ENCODE measurements at places on chromosomes 7 and 10.

DNA sequence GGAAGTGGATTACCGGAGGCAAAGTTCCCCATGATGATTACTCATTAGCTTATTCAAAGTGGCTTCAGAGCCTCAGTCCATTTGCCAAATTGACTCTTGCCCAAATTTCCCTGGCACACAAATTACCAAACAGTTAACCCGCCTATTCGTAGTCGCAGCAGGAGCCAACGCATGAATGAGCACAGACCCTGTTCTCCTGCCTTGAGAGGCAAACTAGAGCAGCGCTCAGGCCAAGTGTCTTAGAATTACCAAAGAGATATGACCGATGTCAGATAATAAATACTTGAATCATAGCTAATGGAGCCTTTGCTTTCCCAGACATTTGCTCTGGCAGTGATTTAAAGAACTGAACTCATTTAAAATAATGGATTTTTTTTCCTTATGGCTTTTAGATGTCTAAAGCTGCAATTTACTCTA is 64.9 kb downstream of the CTTNBP2 start:
- DNase-seq, result no peak

- DNase-seq, result no peak
Measured at GRCh38 chr10:86165666-86166065, 200.9 kb downstream of the GRID1 start.

- DNase-seq, result peak; percentile 73
Measured at GRCh38 chr7:65827366-65827765, 45.5 kb upstream of the VKORC1L1 start.

GRCh38 chr7:23020742-23021401 is 6.9 kb upstream of the HYCC1 start:
- DNase-seq, result peak; percentile 97

GRCh38 chr7:138115047-138115446 is 38.8 kb downstream of the AKR1D1 start:
- DNase-seq, result no peak

DNA sequence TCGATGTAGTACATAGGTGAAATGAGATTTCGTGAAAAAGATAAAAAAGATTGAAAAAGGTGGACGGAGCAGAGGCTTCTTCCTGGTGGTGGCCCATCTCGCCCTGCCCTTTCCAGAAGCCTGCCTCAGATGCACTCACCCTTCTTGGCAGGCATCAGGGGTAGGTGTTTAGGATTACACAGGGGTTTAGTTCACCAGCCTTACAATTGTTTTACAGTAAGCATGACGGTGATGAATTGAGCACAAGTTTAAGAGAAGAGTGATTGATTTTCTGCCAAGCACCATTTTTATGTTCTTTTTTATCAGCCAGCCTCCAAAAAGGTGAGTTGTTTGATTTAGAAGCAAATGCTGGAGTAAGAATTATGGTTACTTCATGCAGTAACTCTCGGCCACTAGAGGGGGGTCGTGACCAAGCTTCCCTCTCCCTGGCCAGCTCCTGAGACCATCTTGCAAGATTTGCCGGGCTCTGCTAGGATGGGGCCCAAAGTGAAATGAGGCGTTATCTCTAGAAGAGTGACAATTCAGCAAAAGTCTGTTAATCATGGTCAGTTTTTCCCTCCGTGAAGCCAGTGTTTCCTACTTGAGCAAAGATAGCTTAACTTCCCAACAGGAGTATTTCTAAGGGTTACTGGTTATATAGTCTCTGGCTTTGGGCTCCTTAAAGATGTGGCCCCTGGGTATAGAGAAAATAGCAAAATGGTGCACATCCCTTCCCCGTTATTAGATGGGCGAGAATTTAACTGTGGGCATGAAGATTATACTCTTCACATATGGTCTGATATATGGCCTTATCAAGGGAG is 228.8 kb downstream of the BMPER start:
- DNase-seq, result peak; percentile 81

GRCh38 chr7:68861171-68861570 is 737.1 kb upstream of the AUTS2 start:
- DNase-seq, result no peak

DNA sequence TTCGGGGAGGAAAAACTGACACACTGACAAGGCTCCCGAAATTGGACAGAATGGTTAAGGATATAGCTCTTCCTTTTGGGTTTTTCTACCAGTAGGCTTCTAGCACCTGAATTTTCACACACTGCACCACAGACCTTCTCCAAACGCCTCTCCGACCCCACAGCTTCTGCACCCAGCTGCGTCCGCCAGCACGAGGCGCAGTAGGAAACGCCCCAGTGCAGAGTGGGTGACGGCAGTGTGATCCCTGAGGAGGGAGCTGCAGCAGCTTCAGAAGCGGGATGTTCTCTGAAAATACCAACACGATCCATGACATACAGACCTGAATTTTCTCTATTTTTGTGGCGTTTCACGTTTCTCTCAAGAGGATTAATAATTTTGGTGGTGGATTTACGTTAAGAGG is 25.9 kb downstream of the HSPB1 start:
- no peak for DNase-seq

DNA sequence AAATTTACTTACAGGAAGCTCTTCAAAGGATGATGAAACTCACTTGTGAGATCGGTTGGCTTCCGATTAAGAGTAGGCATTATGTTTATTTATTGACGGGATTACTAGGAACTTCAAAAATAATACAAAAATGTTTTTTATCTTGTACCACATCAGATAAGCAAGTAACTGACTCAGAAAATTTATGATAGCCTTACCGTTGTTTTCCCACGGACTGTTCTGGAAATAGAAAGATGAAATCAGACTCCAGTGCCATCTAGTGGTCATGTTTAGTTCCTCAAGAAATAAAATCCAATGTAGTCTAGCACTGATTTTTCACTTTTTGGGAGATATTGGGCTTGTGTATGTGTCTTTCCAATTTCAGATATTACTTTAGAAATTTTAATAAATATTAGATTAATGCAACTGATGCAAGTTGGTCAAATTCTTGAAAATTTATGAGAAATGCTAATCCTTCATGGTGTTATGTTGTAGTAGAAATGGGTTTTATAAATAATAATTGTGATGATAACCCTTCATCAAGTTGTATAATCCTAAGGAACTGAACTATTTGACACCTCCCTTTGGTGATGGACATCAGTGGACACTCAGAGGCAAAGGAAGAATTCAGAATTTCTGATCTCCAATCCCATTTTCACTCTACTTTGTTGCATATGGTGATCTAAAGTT is 168.8 kb downstream of the TMEM26 start:
- peak; percentile 79 for DNase-seq

DNA sequence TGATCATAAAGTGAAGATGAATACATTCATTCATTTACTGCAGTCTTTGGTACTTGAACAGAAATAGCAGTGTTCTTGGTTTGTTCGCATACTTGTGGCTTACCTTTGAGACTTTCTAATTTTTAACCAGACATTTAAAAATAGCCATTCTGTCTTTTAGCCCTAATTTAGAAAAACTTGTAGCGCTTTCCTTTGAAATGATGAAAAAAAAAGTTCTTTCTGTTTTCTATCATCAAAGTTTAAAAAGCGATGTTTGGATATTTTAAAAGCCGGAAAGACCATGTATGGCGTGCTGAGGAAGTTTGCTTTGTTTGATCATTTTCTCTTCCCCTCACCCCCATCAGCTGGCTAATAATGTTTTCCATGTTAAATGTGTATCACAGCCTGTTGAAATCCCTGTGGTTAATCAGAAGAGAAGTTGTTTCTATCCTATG is 116.3 kb downstream of the CUX1 start:
- no peak for DNase-seq

DNA sequence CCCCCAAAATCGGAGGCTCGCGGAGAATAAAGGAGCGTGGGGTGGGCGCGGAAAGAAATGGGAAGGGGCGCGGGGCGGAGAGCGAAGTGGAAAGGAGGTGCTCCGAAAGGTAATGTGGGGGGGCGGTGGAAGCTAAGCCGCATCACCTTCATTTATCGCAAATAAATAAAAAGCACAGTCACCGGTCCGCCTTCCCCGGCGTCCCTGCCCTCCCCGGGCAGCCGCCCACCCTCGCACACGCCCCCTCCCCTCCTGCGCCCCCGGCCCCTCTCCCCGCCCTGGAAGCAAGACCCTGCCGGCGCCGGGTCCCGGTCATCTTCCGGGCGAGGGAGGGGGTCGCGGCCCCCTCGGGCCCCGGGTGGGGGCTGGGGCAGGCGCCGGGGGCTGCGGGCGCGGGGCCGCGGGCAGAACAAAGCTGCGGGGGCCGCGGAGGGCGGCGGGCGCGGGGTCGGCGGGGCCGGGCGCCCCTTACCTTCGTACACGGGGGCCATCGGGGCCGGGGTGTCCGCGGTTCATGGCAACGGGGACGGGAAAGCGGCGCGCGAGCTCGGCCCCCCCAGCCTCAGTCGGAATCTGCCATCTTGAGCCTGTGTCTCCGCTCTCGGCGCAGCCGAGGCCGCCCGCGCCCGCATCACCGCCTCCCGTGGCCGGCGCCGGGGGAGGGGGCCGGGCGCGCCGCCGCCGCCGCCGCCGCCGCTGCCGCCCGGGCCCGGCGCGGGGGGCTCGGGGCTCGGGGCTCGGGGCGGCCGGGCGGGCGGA is 486 bp downstream of the HIPK2 start:
- peak; percentile 41 for DNase-seq

GRCh38 chr10:48238826-48239520 is 35.5 kb downstream of the FRMPD2 start:
- no peak for DNase-seq

DNA sequence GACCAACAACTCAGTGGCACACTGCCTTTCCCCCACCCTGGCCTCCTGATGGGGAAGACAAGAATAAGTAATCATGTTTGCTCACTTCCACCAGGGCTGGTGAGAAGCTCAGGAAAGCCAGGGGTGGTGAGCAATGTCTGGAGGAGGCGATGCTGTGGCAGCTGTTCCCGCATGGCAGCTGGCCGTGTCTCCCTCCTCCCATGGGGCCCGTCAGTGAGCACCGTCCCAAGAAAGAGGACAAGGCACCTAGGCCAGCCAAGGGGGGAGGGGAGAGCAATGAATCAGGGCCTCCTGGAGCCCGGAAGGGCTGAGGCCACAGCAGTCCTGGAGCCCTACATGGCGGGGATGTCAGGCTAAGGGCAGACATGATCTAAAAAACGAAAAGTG is 69.2 kb upstream of the INSIG1 start:
- peak; percentile 42 for DNase-seq

DNA sequence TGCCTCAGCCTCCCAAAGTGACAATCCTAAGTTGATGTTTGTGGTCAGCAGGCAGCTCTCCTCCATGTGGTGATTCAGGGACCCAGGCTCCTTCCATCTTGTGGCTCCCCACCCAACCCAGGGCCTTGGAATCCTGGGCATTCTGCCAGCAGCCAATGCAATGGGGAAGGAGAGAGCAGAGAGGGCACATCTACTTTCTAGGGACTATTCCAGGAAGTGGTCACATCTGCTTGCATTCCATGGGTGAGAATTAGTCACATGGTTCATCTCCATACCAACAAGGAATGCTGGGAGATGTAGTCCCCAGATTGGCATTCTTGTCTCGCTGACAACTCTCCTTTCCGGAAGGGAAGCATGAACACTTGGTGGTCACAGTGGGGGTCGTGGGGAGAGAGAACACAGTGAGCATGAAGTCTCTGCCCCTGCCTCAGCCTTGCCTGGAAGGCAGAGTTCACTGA is 9.9 kb upstream of the SRRM3 start:
- DNase-seq, result peak; percentile 75

DNA sequence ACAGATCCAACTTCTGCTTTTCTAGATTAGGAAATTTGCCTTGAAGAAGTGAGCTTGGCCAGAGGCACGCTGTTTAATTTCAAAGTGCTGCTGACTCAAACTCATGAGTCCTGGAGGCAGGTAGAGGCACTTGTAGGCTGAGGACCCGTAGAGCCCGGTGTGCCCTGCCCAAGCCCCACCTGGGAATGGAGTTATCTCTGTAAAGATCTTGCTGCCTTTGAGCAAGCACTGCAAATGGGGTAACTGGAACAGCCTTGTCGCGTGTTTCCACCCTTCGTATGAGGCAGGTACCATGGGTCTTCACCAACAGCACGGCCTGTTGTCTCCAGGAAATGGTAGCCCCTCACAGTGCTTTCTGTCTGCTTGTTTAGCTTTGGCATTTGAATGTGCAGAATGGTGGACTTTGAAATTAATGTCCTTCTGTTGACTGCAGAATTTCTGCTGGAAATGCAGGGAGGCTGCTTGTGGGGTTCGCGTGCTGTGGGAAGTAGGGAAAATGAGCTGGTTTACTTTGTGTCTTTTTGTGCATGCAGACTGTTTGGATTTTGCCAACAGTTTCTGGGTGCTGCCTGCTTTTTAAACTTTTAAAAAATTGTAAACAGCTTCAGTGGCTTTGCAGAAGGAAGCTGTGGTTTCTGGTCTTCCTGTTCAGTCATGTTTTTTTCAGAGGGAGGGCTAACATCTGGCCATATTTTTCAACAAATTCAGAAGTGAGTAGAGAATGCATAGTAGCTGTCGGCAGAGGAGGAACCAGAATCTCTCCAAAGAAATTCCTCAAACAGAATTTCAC is 27.2 kb downstream of the CCM2 start:
- DNase-seq, result peak; percentile 51

- DNase-seq, result peak; percentile 30
Measured at GRCh38 chr10:67607472-67607871, 88.5 kb downstream of the CTNNA3 start.

DNA sequence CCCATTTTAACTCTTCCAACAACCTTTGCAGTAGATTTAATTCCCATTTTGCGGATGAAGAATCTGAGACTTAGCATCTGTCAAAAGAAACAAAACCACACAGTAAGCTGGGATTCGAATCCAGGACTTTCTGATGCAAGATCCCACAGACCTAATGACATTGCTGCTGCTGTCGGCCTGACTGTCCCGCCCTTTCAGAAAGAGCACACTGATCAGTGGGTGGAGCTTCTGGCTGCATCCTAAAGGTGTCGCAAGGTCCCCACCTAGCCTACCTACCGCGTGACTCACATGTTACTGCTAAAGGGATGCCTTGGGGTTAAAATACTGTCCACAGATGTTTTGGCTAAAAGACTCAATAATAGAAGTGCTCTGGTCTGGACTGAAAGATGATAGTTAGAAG is 134.7 kb downstream of the EMX2 start:
- DNase-seq, result no peak

GRCh38 chr10:121406823-121407545 is 191.3 kb downstream of the FGFR2 start:
- no peak for DNase-seq

GRCh38 chr7:81138870-81139269 is 220.0 kb upstream of the SEMA3C start:
- DNase-seq, result no peak

- peak; percentile 17 for DNase-seq
Measured at GRCh38 chr7:78607099-78607498, 808.5 kb downstream of the PHTF2 start.

DNA sequence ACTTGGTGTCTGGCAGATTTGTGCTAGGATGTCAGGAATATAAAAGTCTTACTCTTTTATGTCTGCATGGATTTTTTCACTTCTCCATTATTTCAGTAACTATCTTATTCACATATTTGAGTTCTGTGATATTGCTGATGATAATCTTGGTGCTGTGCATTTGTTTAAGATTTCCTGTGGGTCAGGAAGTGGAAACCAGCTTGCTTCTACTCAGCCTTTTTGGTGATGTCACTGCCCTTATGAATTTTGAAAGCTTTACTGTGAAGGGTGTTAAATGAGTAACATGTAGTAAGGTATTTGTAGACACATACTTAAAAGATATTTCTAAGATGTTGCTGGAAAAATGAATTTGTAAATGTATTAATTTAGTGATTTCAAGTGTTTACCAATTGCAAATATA is 69.5 kb upstream of the VOPP1 start:
- DNase-seq, result peak; percentile 6

GRCh38 chr7:71015252-71015900 is 116.6 kb upstream of the GALNT17 start:
- DNase-seq, result no peak

All from ELR (cell line).